ENCODE measurements at places on chromosomes 3 and 15.

DNA sequence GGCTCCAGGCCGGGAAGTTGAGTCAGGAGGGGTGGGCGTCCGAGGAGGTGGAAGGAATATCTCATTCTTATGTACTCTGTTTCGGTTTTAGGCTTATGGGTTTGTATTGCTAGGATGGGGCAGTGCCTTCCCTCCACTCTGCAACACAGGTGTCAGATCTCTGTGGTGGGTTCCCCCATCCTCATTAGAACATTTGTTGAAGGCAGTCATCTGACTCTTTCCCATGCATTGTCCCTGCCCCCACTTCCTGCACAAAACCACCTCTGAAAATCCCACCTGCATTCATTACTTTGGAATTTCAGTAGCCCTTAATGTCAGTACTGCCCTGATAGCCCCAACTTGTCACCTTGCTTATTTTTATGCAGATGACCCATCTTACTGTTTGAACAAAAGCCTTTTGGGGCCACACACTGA lies 29.5 kb downstream of the GYG1 start:
- DNase-seq, result no peak

- no peak for DNase-seq
Measured at GRCh38 chr15:41577863-41578735, 19.1 kb downstream of the TYRO3 start.

DNA sequence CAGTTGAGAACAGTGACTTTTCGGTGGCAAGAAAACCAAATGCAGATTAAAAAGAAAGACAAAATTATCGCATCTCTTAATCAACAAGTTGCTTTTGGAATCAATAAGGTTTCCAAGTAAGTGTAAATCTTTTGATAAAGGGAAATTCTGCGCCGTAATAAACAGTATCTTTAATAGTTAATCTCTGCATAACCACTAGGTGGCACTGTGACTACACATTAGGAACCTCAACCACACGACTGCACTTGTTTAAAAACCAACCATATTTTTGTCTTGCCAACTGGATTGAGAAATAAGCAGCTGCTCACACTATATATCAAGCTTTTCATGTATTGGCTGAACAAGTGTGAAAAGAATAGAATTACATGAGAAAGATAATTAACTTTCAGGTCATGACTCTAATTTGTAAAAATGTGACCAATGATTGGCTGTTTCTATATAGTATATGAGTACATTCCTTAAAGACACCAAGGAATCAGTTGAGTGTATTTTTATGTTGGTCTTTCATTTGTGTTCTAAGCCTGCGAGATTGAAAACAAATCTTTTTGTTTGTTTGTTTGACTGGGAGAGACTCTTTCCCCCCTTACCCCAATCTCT lies 72.7 kb downstream of the DZIP3 start:
- DNase-seq, result peak; percentile 51

DNA sequence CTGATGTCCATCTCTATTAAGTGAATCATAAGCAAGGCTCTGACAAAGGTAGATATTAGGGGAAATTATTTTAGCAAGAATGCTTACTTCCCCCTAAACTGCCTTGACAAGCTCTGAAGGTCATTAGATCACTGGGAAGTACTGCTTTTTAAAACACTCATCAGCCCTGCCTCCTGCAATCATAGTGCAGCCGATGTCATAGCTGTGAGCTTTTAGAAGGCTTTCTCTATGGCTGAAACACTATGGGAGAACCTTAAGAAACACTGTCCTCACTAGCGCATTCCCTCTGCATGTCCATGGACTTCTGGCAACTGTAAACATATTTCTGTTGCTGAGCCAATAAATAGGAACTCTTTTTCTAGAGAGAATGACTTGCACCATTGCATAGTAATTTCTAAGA lies 38.7 kb upstream of the PTPRG start:
- no peak for DNase-seq

GRCh38 chr3:126472277-126473006 lies 3.2 kb downstream of the ZXDC start:
- DNase-seq, result peak; percentile 34

DNA sequence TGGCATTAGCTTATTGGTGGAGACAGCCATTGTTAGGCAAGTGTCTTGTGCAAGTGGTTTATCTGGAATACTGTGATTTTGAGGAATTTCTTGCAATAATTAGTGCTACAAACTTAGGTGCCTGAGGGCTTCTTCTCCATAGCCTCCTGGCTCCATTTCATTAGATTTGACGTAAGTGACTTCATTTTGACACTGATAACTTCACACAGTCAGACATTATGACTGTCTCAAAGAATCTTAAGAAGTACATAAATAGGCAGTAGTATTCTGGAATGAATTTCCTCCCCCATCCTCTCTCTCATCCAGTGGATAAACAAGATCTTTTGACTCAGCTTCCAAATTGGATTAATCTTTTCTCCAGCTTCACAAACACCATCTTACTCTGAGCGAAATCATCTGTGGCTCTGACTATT lies 19.0 kb downstream of the ARL14 start:
- no peak for DNase-seq

- DNase-seq, result no peak
Measured at GRCh38 chr15:60012695-60013094, 8.6 kb downstream of the FOXB1 start.

GRCh38 chr15:38563723-38564519 lies 693 bp downstream of the RASGRP1 start:
- peak; percentile 65 for DNase-seq

- DNase-seq, result peak; percentile 73
Measured at GRCh38 chr15:35481992-35482391, 64.0 kb downstream of the DPH6 start.

GRCh38 chr3:179398574-179399231 lies 51.2 kb downstream of the MFN1 start:
- DNase-seq, result no peak

DNA sequence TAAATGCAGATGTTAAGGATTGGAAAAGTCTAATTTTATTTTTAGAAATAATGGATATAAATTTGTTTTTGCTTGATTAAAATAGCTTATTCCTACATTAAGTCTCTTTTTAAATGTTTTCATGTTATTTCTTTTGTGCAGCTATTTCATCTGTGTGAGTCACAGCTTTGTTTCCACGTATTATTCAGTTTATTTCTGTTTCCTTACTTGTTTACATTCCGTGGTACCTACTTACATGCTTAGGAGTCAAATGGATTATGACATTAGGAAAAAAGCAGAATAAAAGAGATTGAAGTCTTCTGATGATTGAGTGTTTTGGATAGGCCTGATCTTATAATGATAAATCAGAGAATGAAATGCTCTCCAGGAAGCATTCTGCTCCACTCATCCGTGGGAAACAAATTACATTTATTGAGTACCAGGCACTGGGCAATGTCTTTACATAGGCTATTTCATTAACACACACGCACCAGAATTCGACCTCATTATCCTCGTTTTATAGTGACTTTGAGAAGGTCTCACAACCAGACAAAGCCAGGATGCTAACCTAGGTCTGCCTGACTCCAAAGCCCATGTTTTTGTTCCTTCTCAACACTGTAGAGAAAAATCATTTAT lies 38.1 kb upstream of the RASA2 start:
- DNase-seq, result peak; percentile 29

DNA sequence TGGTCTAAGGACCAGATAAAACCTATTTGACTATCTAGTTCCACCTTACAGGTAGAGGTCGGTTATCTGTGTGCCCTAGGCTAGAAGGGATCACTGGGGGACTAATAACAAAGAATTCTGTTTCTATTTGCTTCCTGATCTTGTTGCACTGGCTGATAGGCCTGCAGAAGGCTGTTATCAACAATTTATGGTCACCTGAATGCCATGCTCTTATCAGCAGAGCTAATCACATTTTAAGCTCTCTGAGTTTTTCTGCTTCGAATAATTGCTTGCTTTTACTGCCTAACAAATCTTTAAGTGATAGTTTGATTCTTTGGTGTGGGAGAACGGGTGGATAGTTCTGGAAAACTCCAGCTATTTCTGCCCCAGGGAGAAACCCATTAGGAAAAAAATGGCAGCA lies 263.1 kb downstream of the PDZRN3 start:
- no peak for DNase-seq

DNA sequence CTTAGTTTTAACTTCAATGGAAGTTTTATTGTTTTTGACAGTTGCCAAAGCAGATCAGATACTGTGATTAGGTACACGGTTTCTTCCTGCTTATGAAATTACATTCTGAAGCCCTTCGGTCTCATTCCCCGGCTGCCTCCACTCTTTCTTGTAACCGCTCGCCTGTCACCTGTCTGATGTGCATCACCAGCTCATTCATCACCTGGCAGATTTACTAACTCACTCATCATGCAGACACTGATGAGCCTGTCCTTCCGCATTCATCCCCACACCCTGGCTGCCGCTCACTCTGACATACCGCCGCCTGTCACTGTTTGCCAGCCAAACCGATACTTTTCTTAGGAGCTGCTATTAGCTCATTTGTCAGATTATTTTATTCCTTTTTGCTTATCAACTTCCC lies 82.8 kb upstream of the NSMCE3 start:
- DNase-seq, result no peak

DNA sequence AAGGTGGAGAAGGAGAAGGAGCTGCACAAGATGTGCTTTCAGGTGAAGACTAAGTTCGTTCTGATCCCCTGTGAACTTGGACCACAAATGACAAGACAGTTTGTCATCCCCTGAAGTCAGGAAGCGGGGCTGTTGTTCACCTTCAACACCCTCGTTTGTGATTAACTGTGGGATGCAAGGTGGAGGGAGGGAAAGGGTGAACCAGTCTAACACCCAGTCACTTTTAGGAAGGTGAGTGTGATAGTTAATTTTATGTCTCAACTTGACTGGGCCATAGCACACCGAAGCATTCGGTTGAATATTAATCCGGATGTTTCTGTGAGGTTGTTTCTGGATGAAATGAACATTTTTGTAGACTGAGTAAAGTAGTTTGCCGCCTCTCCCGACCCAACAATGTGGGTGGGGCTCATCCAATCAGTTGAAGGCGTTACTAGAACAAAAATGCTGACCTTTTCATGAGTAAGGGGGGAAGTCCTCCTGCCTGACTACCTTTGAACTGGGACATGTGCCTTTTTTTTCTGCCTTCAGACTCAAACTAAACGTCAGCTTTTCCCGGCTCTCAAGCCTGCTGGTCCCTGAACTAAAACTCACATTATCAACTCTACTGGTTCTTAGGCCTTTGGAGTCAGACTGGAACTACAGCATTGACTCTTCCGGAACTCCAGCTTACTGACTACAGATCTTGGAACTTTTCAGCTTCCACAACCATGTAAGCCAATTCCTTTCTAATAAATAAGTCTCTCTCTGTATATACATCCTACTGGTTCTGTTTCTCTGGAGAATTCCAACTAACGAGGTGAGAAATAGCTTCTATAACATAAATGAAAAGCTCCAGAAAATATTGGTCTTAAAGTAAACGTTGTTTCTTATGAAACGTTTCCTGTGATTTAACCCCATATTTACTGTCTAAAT lies 264.0 kb upstream of the SLITRK3 start:
- DNase-seq, result no peak

DNA sequence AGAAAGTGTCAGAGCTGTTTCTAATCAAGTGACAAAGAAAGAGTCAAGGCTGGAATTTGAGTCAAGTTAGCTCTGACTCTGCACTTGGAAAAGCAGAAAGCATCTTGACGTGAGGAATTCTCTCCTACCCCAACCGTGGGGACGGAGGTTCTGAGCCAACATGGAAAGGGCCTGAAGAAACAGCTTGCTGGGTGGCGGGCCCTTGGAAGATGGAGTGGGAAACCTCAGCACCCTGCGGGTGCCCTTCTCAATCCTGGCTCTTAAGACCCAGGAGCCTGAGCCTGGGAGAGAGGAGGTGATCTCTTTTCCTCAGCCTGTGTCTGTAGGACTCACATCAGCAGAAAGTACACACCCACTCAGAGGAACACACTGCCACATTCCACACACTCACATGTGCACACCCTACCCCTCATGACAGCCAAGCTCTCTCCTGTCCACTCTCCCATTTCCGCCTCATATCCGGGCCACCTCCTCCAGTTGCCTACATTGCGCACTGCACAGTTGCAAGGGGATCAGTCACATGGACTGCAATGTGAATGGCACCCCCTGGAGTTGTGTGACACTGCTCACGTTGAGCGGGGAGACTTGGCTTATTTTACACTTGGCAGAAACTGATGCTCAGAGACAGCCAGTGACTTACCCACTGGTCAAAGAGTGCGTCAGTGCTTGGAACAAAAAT lies 101.5 kb upstream of the SLC6A6 start:
- DNase-seq, result no peak

DNA sequence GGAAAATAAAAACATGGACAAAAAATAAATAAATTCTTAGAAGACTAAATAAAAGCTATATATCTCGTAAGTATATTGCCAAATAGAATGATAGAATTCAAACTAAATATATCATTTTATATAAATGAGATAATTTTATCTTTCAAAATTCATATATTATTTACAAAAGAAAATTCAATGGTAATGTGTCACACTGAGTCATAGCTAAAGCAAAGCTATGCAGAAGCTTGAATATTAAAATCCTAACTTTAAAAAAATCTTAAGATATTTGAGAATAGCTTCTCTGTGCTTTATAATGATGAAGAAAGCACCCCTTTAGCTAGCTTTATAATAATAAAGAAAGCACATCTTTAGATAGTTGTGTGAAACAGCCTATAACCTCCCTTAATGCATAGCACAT lies 1010.8 kb downstream of the OTOL1 start:
- no peak for DNase-seq

- DNase-seq, result no peak
Measured at GRCh38 chr3:127999509-128000106, 52.6 kb upstream of the SEC61A1 start.

GRCh38 chr15:58497046-58497785 lies 65.4 kb downstream of the LIPC start:
- DNase-seq, result no peak

DNA sequence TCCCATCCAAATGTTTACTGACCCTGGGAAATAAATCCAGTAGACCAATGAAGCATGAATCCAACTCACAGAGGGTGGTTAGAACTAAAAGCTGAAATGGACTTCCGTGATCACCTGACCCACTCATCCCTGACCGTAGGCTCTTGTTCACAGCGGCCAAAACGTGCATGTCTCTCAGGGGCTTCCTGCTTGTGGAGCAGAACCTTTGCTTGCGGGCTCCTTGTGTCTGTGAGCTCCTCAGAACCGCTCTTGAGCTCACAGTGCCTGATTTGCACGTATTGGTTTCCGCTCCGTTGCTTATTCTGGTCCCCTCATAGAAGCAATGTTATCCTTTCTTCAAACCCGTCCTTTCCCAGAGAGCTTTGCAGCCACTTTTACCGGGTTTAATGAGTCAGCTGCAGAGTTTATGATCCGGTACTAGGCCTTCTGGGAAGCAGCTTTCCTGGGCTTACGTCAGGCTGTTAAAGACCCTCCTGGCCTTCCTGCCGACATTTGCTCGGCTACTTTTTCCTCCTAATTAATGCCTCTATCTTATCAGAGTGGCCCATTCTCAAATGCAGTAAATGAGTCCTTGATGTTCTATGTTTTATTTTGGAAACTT lies 35.4 kb downstream of the LIPC start:
- peak; percentile 54 for DNase-seq

DNA sequence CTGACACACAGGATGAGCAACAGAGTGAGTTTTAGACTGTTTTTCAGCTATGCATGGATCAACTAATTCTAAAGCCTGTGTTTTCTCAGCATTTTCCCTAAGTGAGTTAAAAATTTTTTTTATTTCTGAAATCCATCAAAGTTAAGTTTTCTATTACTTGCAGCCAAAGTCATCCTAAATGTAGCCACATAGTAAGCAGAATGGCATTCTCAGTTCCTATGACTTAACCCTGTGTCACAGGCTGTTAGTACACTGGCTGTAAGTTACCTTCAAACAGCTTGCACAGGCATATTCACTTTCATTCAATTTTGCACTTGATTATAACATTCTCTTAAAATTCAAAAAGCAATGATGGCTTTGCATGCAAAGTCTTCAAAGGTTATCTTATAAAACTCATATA lies 368.2 kb downstream of the OCA2 start:
- no peak for DNase-seq

GRCh38 chr15:39963786-39964185 lies 29.9 kb downstream of the EIF2AK4 start:
- no peak for DNase-seq
